T-helper 22 cell (primary cell): ENCODE measurements at places on chromosomes 4 and X.

DNA sequence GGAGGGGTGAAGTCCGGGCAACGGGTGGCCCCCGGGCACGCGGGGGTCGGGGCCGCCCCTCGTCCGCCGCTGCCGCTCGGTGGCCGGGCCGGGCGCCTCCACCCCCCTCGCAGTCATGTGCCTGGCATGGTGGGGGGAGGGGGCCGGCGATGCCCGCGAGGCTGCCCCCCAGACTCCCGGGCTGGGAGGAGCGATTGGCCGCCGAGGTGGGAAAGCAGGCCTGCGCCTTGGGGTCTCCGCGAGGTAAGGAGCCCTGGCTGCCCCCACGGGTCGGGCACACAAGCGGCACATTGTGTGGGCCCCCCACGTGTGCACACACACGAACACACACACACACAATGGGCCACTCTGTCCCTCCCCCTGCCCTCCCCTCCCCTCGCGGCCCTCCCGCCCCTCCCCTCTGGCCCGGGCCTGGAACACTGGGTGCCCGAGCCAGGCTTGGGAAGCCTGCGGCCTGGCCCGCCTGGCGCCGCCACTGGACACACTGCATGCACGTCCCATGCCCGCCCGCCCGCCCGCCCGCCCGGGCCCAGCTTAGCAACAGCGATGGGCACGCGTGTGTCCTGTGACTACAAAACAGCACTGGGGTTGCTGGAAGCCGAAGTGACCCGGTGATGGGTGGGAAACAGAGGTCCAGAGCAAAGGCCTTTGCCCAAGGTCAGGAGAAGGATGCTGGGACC lies 1.3 kb downstream of the SLC6A8 start:
- DNase-seq, result no peak

DNA sequence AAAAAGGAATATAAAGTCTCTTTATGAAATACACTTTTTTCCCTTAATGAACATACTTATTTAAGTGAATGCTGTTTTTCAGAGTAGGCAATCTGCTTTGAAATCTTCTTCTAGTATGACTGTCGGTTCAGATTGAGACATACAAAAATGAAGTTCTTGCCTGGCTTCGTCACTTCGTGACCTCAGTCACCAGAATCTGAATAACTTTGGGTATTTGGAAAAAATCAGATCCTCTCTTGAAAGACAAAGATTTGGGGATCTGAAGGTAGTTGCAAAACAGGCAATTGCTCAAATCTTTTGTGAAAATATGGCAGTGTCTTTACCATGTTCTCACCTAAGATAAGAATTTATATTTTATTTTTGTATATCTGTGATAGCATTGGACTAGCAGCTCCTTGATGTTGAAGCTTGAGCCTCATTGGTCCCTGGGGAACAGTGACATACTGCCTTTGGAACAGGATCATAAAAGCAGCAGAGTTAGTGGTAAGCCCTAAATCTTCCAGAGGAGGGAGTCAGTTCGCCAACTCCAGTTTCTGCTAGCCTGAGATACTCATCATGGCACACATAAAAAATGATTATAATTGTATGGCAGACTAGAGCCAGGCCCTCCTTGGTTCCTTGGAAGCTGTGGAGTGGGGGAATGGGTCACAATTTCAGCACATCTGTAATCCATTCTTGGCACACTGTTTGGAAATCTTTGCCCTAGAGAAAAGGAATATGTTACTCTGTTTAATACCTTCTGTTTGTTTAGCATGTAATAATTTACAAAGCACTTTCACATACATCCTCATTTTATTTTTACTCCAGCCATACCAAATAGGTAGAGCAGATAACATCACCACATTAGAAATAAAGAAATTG lies 5.0 kb downstream of the ARFIP1 start:
- no peak for DNase-seq

DNA sequence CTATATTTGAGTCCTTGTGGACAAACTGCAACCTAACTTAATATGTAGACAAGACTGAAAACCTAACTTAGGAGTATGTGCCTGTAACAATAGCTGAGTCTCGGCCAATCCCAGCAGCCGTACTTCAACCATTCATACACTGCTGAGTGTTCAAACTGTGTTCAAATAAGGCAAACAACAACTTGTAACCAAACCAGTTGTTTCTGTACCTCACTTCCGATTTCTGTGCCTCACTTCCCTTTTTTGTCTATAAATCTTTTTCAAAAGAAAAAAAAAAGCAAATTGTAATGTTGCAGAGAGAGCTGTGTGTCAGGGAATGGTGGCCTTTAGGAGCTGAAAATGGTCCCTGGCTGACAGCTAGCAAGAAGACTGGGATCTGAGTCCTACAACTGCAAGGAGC lies 46.0 kb downstream of the GEMIN8 start:
- no peak for DNase-seq

- DNase-seq, result no peak
Observed at GRCh38 chr4:138398322-138398721, 156.2 kb upstream of the SLC7A11 start.

GRCh38 chrX:139554376-139554775 lies 23.8 kb downstream of the F9 start:
- DNase-seq, result no peak

- no peak for DNase-seq
Observed at GRCh38 chr4:168483811-168484210, 3.5 kb upstream of the DDX60L start.

DNA sequence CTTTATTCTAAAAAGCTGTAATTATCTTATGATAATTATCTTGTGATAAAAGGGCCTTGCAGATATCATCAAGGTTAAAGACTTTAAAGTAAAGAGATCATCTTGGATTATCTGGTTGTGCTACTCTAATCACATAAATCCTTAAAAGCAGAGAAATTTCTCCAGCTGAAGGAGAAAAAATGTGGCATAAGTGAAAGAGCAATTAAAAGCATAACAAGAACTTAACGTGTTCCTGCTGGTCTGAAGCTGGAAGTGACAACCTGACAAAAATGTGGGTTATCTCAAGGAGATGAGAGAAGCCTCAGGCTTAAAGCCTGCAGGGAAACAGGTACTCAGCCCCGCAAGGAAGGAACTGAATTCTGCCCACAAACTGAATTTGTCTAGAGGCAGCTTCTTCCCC lies 449.1 kb upstream of the NDST4 start:
- DNase-seq, result no peak

DNA sequence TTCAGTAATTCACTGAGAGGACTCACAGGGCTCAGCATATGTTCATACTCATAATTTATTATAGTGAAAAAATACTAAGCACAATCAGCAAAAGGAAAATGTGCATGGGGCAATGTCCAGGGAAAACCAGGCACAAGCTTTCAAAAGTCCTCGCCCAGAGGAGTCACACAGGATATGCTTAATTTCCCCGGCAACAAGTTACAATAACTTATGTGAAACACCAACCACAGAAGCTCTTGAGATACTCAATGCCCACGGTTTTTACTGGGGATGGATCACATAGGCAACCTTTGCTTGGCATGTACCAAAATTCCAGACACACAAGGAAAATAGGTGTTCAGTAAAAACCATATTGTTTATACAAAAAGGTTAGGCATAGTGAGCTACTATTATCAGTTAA lies 38.5 kb upstream of the STPG2 start:
- no peak for DNase-seq

DNA sequence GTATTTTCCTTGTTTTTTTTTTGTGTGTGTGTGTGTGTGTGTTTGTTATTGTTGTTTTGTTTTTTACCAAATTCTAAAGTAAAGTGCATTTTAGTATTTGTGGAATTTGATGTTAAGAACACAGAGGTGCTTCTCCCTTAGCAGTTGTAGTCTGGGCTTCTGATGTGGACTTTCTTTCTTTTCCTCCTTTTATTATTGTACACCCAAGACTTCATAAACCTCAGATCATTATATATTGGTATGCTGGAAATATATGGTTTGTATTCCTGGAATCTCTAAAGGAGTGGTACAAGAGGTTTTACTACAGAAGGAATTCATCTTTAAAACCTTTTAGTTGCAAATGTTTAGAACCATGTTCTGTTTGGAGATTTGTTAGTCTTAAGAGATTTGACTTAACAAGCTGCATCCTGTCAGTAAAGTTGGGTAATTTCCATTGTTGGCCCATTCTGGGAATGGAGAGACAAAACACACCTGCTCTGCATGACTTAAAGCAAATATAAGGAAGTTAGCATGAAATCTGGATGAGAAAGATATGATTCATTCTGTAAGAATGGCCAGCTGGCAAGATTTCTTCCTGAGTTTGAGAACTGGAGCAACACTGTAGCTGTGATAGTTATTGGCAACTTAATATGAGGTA lies 64.0 kb downstream of the SMAD1 start:
- no peak for DNase-seq

- DNase-seq, result no peak
Observed at GRCh38 chrX:52576946-52577345, 60.1 kb upstream of the XAGE1B start.

DNA sequence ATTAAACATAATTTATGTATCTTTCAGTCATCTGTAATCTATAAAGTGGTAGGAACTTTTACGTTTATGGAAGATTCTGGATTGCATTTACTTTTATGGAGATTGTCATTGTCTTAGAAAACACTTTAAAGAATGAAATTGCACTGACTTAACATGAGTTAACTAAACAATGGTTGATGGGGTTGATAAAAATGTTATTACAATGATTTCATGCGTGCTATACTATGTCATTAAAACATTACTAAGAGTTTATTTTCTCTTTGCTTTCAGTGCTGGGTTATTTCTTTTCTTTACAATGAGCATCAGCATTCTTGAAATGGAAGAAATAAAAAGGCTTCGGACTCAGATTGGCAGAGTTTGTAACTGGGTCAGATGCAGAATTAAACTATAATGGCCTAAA lies 67.1 kb upstream of the PDLIM3 start:
- no peak for DNase-seq

DNA sequence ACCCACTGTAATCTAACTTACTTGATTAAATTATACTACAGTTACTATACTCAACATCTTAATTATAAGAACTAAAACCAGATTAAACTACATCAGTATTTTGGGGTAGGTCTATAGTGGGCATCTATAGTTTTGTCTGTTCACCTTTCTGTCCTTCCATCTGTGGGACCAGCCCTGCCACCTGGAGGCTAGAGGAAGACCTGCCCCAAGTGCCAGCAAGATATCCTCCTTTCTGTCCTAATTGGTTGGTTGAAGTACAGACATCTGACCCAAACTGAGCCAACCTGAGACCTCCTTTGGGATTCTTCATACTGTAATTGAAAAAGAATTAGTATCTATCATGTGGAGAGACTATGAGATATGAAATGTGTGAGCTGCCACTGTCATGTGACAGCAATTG lies 172.2 kb upstream of the TLL1 start:
- no peak for DNase-seq

- DNase-seq, result no peak
Observed at GRCh38 chrX:23802431-23802830, 19.5 kb downstream of the SAT1 start.

GRCh38 chrX:37472836-37473235 lies 98.6 kb upstream of the LANCL3 start:
- DNase-seq, result no peak

- no peak for DNase-seq
Observed at GRCh38 chrX:46125111-46125510, 420.1 kb downstream of the ZNF674 start.

GRCh38 chr4:182955411-182955810 lies 38.2 kb upstream of the DCTD start:
- DNase-seq, result no peak

- DNase-seq, result no peak
Observed at GRCh38 chr4:76233967-76234678, 17.4 kb upstream of the FAM47E start.

- DNase-seq, result no peak
Observed at GRCh38 chrX:130094696-130095095, 15.6 kb downstream of the ELF4 start.

DNA sequence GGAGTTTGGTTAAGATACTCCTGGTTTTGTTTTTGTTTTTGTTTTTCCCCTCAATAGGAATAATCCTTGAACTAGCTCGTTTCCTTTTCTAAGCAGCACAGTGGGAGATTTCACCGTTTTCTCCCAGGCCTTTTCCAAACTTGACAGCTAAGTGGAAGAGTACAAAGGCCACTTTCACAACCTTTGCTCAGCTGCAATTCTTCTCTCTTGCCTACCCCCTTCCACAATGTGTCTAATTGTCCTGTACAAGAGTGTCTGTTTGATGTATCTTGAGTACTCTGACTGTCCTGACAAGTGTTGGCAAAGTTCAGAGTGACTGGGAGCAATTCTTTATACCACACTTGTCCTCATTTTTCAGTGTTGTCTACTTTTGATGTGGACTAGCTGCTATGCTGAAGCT lies 674.3 kb upstream of the AMOT start:
- no peak for DNase-seq

DNA sequence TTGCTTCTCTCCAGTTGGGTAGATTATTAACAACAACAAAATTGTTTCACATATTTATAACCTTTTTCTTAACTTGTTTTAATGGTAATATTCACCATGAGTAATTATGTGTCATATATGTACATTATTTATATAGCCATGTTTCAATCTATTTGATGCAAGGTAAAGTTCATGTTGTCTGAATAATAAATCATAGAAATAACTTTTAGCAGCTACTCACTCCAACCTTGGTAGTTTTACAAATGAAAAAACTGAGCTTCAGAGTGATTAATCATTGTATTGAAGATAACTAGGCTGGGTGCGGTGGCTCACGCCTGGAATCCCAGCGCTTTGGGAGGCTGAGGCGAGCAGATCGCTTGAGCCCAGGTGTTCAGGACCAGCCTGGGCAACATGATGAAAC lies 46.0 kb downstream of the TMA16 start:
- no peak for DNase-seq

- no peak for DNase-seq
Observed at GRCh38 chr4:162661913-162662312, 498.1 kb upstream of the FSTL5 start.

- DNase-seq, result no peak
Observed at GRCh38 chr4:175805846-175806245, 6.2 kb downstream of the GPM6A start.

DNA sequence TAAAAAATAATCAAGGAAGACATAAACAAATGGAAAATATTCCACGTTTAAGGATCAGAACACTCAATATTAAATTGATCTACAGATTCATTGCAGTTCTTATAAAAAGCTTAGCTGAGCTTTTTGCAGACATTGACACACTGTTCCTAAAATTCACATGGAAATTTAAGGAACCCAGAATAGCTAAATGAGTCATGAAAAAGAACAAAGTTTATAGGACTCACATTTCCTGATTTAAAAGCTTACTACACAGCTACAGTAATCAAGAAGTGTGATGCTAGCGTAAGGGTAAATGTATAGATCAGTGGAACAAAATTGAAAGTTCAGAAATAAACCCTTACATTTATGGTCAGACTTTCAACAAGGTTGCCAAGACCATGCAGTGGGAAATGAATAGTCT lies 33.1 kb downstream of the NSUN7 start:
- no peak for DNase-seq

GRCh38 chr4:72860766-72861165 lies 208.8 kb downstream of the COX18 start:
- no peak for DNase-seq
